Sigmoid colon (tissue), 7 donors: ENCODE measurements at places on chromosomes 2 and 18. TPM values are rescaled to one million over a fixed set of nuclear protein-coding genes. Genes with fewer than 3 reads are reported as not detected.
A peak's percentile ranks its signal among the peaks of the same experiment; 100 is the strongest.

The RFX8 gene
- polyA plus RNA-seq: not detected

The TLX2 gene
- not detected for polyA plus RNA-seq

The GPR55 gene
- 0.23 TPM for polyA plus RNA-seq

DNA sequence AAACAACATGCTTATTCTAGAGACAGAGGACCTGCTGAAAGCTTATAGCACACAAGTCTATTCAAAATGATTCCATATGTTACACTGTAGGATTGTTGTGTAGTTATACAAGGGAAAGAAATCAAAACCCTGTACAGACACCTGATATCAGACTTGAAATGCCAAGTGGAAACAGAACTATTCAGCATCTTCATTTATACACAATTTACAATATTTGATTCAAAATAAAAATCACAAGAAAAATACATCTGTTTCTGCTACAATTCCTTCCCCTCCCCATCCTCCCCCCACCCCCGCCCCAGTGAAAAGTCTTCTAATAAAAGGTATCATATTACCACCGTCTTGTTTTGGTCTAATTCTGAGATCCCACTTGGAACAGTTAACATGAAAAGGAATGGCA lies 37.5 kb upstream of the NFU1 start:
- no peak overlapping the region for H3K27ac ChIP-seq
- H3K36me3 ChIP-seq: peaks cover 22% of the 10 kb centered on the region
- no peak overlapping the region for H3K4me3 ChIP-seq
- H3K4me1 ChIP-seq: no peaks in the 10 kb centered on the region

GRCh38 chr2:99414566-99414965 lies 75.3 kb downstream of the REV1 start:
- H3K27me3 ChIP-seq: no peaks in the 10 kb centered on the region
- peaks cover 26% of the 10 kb centered on the region for H3K36me3 ChIP-seq
- DNase-seq: no peak
- no peaks in the 10 kb centered on the region for H3K4me1 ChIP-seq
- no peak overlapping the region for H3K4me3 ChIP-seq

GRCh38 chr2:101858246-101858645 lies 133.5 kb upstream of the IL1R2 start:
- no peaks in the 10 kb centered on the region for H3K27me3 ChIP-seq
- DNase-seq: no peak
- H3K27ac ChIP-seq: no peak overlapping the region
- H3K4me1 ChIP-seq: no peaks in the 10 kb centered on the region

GRCh38 chr2:189657867-189658266 lies 3.4 kb upstream of the ASNSD1 start:
- peaks cover 13% of the 10 kb centered on the region for H3K4me1 ChIP-seq
- H3K27me3 ChIP-seq: no peaks in the 10 kb centered on the region
- no peaks in the 10 kb centered on the region for H3K36me3 ChIP-seq
- DNase-seq: no peak
- no peak overlapping the region for H3K27ac ChIP-seq
- H3K4me3 ChIP-seq: no peak overlapping the region

DNA sequence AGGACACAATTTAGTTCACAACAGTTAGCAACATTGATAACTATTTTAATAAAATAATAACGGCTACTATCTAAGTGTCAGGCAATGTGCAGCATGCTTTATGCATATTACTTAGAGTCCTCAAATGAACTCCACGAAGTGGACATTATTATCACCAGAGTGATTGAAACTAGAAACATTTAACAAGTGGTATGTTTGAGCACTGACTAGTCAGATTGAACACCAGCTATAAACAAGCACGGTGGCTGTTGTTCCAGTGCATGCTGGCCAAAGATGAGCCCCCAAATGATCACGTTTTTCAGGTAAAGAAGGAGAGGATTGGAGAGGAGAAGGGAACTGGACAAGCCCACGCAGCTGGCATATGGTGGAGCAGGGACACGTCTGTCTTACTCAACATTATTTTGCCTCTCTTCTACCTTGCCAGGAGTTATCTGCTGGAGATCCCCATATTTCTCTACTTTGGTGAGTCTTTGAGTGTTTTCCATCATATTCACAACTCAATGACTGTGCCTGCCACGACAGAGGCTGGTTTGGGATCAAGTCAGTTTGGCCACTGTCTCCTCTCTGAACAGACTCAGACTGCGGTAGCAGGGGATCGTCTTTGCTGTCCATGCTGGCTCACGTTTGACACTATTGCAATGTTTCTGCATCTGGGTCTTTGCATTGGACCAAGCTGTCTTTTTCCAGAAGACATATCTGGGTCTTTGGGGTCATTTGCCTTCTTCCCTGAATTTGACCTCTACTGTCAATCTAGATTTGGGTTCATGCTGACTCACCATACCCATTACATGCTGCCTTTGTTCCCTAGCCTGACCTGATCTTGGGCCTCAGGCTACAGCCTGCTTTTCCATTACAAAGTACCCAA lies 66.0 kb upstream of the ACSL3 start:
- no peaks in the 10 kb centered on the region for H3K36me3 ChIP-seq
- no peak overlapping the region for H3K27ac ChIP-seq
- H3K4me1 ChIP-seq: peaks cover 19% of the 10 kb centered on the region
- H3K27me3 ChIP-seq: no peaks in the 10 kb centered on the region

DNA sequence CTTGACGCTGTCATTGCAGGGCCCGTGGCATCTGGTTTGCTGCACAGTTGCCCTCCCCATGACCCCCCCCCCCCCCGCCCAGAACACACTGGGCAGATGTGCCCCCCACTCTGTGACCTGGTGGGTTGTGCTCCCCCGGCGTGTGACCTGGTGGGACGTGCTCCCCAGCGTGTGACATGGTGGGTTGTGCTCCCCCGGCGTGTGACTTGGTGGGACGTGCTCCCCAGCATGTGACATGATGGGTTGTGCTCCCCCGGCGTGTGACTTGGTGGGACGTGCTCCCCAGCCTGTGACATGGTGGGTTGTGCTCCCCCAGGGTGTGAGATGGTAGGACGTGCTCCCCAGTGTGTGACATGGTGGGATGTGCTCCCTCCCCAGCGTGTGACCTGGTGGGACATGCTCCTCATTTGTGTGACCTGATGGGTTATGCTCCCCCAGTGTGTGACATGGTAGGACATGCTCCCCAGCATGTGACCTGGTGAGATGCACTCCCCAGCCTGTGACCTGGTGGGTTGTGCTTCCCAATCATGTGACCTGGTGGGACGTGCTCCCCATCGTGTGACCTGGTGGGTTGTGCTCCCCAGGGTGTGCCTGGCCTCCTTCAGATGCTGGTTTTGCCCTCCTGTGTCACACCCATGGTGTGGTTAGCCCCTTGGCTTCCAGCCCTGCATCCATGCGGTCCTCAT lies 213.7 kb downstream of the AGAP1 start:
- H3K36me3 ChIP-seq: no peaks in the 10 kb centered on the region
- H3K4me1 ChIP-seq: peaks cover 15% of the 10 kb centered on the region
- no peak overlapping the region for H3K4me3 ChIP-seq
- no peaks in the 10 kb centered on the region for H3K27me3 ChIP-seq
- peak; percentile 56 for DNase-seq
- H3K27ac ChIP-seq: no peak overlapping the region

DNA sequence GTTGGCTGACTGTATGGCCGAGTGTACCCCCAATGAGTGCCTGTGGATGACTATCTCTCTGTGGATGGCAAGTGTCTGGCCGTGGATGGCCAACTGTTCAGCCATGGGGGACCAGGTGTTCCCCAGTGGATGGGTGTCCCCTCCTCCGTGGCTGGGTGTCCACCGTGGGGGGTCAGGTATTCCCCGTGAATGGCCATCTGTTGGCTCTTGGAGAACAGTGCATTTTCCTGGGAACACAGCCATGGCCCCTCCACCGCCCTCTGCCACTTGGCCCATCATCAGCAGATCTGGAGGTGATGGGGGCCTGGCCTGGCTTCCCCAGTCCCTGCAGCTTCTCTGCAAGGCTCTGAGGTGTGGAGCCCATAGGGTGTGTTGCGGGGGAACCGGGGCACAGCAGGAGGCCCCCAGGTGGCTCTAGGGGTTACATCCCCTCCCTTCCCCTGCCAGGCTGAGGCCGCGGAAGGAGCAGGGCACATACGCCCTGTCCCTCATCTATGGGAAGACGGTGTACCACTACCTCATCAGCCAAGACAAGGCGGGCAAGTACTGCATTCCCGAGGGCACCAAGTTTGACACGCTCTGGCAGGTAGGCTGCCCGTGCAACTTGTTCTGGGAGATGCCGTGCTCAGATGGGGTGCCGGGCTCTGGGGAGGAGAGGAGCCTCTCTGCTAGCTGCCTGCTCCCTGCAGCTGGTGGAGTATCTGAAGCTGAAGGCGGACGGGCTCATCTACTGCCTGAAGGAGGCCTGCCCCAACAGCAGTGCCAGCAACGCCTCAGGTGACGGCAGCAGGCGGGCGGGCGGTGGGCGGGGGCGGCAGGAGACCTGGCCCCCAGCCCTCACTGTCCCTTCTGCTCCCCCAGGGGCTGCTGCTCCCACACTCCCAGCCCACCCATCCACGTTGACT lies 19.3 kb downstream of the ZAP70 start:
- no peak overlapping the region for H3K4me3 ChIP-seq
- no peaks in the 10 kb centered on the region for H3K27me3 ChIP-seq
- H3K4me1 ChIP-seq: no peaks in the 10 kb centered on the region
- no peak overlapping the region for H3K27ac ChIP-seq
- H3K36me3 ChIP-seq: no peaks in the 10 kb centered on the region

- DNase-seq: no peak
- no peaks in the 10 kb centered on the region for H3K4me1 ChIP-seq
- H3K27me3 ChIP-seq: no peaks in the 10 kb centered on the region
- H3K36me3 ChIP-seq: no peaks in the 10 kb centered on the region
- no peak overlapping the region for H3K27ac ChIP-seq
- no peak overlapping the region for H3K4me3 ChIP-seq
Measured at GRCh38 chr2:228703152-228703551, 521.7 kb upstream of the SPHKAP start.
